ENCODE measurements at places on chromosomes 12 and 14.

DNA sequence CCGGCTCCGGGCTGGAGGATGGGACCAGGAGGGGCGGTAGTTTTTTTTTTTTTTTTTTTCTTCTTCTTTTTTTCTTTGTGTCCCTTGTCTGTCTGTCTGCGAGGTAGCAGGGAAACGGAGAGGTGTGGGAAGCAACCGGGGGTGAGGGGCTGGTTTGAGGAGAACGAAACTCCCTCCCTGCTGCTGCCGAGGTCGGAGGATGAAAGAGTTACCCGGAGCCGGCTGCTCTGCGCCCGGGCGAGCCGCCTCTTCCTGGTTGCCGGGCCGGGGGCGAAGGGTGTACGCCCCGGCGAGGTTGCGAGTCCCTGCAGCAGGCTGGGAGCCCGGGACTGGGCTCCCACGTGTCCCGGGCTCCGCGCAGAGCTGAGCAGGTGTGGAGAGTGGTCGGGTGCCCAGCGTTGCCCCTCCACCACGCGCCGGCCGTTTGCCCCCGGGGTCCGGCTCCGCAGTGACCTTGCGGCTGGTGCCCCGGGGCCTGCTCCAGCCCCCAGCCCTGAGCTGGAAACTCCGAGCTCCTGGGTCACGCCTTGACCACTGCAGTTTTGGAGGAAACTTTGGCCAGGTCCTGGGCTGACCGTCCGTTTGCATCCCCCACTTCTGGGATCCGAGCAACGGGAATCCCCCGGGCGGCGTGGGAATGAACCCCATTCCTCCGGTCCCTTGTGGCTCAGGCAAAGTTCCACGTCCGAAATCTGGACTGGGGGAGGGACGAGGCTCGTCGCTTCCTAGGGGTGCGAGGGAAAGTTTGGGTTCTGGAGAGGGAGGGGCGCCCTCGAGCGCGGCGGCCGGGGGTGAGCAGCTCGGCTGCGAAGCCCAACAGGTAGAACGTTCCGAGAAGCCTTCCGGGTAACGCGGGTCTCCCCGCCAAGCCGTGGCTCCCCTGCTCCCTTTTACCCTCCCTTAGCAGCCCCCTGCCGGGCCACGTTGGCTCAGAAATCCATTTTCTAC is 1.3 kb downstream of the CHST11 start:
- peak; percentile 34 for DNase-seq

- DNase-seq, result peak; percentile 32
Observed at GRCh38 chr12:114512351-114512750, 106.4 kb upstream of the TBX5 start.

- DNase-seq, result no peak
Observed at GRCh38 chr14:105061428-105062047, 3.7 kb downstream of the GPR132 start.

GRCh38 chr12:52686063-52686462 is 5.9 kb upstream of the KRT1 start:
- DNase-seq, result no peak

DNA sequence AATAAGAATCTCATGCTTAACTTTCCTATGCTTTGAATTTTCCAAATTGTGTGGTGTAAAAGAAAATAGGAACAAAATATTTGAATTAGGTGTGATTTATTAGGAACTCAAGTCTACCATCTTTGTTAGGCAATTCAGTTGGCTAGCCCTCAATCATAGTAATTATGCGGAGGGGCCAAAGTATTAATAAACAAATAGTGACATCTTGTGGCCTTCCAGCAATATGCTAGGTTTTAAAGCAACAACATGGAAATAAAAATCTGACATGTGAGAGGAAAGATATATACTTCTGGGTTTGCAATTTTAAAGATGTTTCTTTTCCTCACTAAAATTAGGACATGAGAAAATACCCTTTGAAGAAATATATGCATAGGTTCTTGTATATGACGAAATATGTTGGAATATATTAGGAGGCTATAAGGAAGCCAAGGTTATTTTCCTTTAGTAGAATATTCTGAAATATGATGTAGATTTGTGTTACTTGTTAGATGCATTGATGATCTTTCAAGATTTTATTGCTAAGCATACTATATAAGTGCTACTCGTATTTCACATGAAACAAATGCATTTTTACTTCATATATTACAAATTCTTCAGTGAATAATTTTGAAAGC is 200.4 kb downstream of the PTPRO start:
- DNase-seq, result peak; percentile 70

- DNase-seq, result no peak
Observed at GRCh38 chr12:54593135-54593534, 4.7 kb upstream of the PPP1R1A start.

GRCh38 chr12:47414511-47414910 is 291.3 kb downstream of the RPAP3 start:
- DNase-seq, result no peak

GRCh38 chr12:129615001-129615400 is 288.8 kb downstream of the TMEM132D start:
- no peak for DNase-seq

- DNase-seq, result peak; percentile 42
Observed at GRCh38 chr12:92035477-92035876, 110.2 kb downstream of the BTG1 start.

DNA sequence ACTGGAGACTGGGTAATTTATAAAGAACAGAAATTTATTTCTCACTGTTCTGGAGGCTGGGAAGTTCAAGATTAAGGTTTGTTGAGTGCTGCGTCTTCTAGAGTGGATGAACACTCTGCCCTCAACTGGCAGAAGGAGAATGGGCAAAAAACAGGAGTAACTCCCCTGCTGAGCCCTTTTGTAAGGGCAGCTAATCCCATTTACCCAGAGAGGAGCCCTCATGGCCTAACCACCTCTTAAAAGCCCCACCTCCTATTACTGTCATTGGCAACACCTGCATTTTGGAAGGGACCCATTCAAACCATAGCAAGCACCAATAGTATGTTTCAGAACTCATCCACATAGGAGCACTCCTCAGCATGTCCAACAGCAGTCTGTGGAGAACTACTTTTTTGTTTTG is 47.4 kb downstream of the BORCS5 start:
- DNase-seq, result peak; percentile 4

GRCh38 chr12:60930151-60930550 is 1330.1 kb upstream of the USP15 start:
- no peak for DNase-seq

- no peak for DNase-seq
Observed at GRCh38 chr12:21183721-21184275, 52.8 kb downstream of the SLCO1B1 start.

DNA sequence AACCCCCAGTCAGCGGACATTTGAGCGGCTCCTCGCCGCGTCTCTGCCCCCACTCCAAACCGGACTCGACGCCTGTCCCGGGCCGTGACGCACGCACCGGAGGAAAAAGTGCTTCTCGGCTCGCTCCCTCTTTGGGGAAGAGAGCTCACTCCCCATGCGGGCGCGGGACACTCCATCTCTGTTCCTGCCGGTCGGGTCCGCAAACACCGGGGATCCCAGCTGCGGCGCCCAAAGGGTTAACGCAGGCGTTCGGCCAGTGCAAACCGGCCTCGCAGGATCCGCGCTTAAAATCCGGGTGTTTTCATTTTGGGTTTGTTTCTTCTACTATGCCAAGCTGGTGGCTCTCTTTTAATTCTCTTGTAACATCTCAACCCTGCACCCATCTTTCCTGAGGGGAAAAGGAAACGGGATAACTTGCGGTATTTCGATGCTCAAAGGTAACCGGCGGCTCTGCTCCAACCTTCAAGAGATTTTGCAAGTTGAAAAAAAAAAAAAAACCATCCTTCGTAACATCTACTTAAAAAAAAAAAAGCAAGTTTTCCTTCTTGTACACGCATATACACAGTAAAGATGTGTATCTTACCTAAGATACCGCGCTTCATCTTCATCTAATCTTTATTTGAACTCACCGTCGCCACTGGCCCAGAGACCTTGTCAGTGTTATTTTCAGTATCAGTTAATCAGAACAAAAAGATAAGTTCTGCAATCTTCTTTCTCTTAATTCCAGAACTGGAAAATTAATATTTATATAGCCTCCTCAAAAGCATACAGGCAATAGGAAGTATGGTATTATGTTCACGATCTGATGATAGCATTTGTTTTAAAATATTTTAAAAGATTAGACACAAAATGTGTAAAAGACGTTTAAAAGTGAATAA is 1.6 kb upstream of the ATP2B1 start:
- DNase-seq, result peak; percentile 81

GRCh38 chr12:44078273-44078672 is 242.4 kb downstream of the TMEM117 start:
- DNase-seq, result peak; percentile 89

DNA sequence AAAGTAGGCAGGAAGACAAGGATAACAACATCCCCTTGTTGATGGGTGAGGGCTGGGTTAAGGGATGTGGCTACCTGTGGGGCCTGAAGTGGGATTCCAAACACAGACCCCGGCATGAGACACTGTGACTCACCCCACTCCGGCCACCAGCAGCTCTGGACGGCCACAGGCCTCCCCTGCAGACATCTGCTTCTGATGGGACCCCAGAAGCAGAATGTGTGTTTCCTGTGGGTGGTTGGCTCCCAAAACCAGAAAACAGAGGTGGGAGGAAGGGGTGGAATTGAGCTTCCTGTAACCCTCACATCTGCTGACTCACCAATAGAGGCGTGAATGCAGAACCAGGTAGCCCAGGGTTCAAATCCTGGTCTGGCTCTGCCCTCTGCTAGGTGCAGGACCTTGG is 216.6 kb upstream of the PWP1 start:
- DNase-seq, result no peak

DNA sequence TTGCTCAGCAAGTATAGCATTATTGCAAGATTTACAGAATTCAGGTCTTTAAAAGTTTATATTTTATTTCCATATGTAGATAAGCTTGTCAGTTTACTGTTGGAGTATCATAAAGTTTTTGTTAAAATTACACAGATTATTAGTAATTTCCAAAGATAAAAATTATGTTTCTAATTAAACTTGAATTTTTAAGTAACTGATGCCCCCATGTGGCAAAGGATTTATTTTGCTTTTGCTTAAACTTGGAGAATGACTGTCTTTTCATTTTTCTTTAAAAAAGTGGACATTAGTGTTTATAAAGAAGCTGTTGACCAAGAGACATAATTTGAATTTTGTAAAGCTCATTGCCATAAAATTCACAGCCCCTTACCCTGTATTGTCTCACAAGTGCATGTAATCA is 45.8 kb downstream of the ETNK1 start:
- no peak for DNase-seq

DNA sequence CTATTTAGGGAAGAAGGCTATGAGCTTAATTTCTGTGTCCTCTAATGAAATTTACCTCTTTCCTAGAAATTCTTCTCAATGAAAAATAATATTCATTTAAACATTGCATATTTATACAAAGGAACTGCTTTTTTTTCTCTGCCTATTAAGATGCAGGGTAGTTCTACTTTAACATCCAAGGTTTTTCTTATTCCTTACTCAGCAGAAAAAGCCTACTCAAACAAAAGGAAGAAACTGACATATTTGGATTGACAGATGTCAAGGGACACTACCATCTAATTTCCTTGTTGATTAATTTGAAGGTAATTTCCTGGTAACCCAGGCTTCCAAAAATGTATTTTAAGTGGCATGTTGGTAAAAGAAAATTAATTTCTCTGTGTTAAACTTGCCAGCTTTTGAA is 192.3 kb downstream of the EGLN3 start:
- DNase-seq, result no peak

DNA sequence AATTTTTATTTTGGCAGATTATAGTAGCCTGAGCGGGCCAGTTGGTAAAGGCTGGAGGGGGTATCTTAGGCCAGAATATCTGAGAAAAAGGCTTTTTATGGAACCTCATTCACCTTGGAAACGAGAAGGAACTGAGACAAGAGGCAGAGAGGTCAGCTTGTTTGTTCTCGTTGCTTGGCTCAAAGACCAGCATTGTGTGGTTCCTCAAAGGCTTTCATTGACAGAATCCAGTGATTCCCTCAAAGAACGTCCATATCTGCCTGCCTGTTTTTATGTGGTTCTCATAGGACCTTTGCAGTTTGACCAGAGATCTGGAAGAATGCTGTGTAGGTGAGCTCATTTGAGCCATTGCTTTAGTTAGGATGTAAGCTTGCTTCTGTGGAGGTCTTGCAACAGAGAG is 117.3 kb downstream of the CFAP54 start:
- no peak for DNase-seq

DNA sequence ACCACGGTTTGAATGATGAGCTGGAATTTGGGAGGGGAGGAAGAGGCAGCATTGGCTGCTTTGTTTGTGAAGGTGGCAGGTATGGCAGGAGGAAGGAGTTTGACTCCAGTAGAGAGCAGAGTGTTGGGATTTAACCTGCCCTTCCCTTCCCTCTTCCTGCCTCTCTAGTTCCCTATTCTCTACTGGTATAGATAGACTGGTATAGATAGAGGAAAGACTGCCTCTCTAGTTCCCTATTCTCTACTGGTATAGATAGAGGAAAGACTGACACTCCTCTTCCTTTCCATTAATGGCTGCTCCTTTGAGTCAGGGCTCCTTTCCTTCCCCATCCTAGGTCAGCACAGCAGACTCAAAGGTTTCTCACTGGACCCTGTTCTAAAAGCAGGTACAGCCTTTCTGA is 8.4 kb upstream of the SYCP3 start:
- no peak for DNase-seq

DNA sequence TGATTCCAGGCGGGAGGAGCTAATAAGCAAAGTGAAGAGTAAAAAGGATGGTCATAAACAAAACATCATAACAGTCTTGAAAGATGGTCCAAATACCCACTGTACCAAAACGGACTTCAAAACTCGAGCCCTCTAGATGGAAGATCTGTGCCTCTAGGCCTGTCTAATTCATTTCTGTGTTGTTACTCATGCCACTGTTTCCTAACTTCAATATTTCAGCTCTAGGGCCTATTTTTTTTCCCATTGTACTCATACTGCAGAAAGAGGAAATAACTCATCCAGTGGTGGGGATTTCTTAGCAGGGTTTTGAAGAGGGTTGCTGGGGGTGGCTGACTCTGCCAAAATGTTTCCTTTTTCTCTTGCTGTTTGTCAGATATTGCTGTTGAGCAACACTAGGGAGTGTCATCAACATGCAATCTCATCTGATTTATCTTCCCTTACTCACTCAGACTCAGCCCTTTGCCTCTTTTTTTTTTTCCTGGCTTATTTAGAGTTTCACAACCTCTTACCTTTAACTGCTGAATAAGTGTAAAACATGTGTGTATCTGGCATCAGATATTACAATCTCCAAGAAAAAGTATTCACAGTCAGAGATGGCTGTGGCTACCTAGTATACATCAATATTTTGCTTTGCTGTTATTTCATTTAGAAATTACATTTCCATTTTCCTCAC is 189.6 kb downstream of the DUSP6 start:
- no peak for DNase-seq

GRCh38 chr12:66984962-66985361 is 284.2 kb upstream of the CAND1 start:
- peak; percentile 61 for DNase-seq

- DNase-seq, result peak; percentile 52
Observed at GRCh38 chr12:59041241-59042121, 121.2 kb upstream of the LRIG3 start.

GRCh38 chr14:81766321-81766915 is 232.8 kb upstream of the SEL1L start:
- DNase-seq, result no peak

- DNase-seq, result no peak
Observed at GRCh38 chr12:95114766-95115405, 41.5 kb upstream of the NR2C1 start.

- no peak for DNase-seq
Observed at GRCh38 chr14:98290596-98290995, 981.4 kb downstream of the BCL11B start.
